ENCODE measurements at places on chromosomes 2 and 18.

- no peak for DNase-seq
These were observed 3.0 kb downstream of the PIKFYVE start for GRCh38 chr2:208269091-208269490.

GRCh38 chr2:130328710-130329109 lies 14.0 kb upstream of the IMP4 start:
- DNase-seq: no peak

DNA sequence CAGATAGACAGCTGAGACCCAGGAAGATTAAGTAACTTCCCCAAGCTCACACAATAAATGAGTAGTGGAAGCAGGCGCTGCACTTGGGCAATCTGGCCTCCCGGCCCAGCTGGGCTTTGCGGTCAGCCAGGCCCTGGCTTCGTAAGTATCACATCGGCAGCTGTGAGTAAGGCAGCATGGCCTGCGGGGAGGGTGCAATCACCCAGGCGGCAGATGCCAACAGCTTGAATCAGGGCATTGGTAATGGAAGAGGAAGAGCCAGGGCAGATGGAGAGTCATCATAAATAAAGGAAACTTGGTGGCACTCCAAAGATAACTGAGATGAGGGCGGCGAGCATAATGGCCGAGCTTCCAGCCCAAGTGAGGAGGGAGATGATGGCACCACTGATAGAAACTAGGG lies 217.9 kb upstream of the PID1 start:
- DNase-seq: no peak

DNA sequence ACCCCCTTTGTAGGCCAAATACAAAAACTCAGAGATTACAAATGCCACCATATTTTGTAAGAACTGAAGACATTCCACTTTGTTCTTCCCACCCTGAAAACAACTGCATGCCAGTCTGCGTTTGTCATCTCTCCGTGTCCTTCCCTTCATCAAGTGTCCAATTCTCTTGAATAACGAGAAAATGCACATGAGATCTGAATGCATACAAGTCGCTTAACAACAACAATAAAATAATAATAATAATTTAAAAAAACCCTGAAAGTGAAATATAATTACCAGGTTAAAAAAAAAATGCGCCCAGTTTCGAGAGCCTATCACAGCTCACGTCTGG lies 2.0 kb upstream of the SETBP1 start:
- DNase-seq: no peak

DNA sequence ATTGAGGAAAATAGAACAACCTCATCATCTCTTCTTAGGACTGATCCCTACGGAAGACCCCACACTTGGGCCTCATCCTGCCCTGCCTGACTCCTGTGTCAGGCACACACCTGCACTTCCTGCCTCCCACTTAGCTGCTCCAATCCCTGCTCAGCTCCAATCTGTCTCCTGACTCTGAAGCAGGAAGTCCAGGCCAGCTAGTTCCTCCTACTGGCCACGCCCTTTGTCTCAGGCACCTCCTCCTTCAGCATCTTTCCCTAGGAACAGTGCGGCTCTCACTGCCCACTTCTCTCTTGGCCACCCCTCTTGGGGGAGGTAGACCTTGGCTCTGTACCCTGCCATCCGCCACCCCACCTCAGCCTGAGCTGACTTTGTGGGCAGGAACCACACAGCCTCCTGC lies 135.8 kb downstream of the CELF4 start:
- no peak for DNase-seq

- DNase-seq: no peak
These were observed 437.6 kb downstream of the ZEB2 start for GRCh38 chr2:144082327-144082726.

- no peak for DNase-seq
These were observed 159.3 kb upstream of the MYCN start for GRCh38 chr2:15780912-15781574.
